ENCODE measurements at places on chromosomes 4 and X.

DNA sequence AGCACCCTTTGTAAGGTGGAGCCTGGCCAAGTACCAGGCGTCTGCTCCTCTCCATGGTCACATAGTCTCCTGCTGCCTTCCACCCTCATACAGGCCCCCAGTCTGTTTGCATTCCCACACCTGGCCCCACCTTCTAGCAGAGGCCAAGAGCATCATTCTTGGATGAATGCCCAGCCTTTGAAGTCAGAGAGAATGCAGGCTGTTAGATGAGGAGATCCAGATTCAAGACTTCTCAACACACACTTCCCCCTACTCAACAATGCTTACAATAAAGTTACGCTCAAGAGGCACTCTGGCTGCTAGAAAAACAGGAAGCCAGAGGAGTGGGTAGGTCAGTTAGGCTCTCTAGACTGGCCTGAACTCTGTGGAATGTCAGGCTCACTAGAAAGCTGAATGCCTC, 43.3 kb downstream of the SHROOM4 start:
- DNase-seq, result no peak

- peak; percentile 3 for DNase-seq
Measured at GRCh38 chr4:17636696-17637622, 22.5 kb downstream of the MED28 start.

GRCh38 chrX:16063141-16063540, 60.2 kb upstream of the GRPR start:
- no peak for DNase-seq

GRCh38 chrX:34426334-34426733, 230.8 kb downstream of the TMEM47 start:
- no peak for DNase-seq

DNA sequence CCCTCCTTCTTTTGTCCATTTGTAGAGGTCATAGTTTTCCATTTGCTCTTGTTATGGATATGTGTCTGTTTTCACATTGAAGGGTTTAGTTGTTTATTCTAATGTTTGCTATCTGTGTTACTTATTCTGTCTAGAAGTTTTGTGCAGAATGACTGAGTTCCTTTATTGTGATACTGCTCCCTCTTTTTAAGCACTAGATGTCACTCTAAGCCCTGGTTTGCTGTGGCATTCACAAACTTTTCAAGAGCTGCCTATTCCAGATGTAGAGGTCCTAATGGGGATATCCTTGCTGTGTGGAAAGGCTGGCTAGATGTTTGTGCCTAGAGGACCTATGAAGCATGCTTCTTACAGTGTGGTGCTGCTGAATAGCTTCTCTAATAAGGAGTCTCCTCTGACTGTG, 338.6 kb downstream of the SPIN4 start:
- DNase-seq, result no peak

DNA sequence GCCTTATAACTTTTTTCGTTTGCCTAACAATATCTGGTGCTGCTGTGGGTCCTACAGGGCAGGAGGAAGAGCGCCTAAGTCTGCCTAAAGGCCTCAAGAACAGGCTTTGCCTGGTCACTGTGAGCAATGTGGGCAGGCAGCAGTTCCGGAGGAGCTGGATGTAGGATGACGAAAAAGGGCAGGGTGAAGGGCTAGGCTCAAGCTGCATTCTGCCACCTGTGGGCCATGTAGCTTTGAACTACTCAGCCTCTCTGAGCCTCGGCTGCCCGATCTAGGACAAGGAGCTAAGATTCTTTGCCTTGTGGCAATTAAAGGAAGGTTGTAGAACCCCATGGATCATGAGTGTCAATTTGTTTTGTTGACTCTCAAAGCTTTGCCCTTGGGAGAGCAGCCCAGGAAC, 57.1 kb upstream of the MAMLD1 start:
- DNase-seq, result no peak

DNA sequence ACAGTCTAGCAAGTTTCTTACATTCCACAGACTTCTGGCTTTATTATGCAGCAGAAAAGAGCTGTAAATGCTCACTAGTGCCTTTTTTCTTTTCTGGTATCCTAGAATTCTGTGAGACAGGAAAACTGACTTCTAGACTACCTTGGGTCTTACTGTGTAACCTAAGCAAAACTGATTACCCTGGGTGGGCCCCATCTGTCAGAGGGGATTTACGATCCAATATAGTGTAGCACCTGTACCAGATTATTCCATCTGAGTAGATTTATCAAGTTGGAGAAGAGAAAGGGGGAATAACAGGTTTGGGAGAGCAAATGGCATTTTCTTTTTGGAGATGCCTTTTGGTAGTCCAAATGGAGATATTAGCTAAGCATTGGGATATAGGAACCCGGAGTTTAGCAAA, 46.7 kb downstream of the FSTL5 start:
- DNase-seq, result no peak

DNA sequence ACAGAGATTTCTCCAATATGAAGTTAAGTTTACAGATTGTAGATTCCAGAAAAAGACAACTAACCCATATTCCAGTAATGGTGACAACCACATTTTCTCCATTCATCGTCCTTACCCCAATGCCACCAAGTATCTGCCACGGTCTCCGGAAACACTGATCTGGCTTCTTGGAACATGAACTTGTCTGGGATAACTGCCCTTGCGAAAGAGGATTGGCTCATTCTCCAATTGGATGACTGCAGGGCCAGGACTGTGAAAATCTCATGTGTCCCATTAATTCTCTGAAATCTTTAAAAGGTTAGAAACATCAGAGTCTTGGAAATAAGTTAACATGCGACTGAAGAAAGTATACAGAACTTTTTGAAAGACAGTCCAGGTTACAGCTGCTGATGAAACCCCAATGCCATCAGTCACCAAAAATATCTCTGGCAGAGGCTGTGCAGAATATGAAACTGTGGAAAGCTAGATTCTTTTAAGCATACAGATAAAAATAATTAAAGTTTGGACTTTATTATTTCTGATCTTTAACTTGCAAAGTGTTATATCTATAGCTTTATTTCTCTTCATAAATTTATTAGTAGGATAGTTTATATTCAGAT, 496.9 kb downstream of the PPARGC1A start:
- DNase-seq, result no peak

DNA sequence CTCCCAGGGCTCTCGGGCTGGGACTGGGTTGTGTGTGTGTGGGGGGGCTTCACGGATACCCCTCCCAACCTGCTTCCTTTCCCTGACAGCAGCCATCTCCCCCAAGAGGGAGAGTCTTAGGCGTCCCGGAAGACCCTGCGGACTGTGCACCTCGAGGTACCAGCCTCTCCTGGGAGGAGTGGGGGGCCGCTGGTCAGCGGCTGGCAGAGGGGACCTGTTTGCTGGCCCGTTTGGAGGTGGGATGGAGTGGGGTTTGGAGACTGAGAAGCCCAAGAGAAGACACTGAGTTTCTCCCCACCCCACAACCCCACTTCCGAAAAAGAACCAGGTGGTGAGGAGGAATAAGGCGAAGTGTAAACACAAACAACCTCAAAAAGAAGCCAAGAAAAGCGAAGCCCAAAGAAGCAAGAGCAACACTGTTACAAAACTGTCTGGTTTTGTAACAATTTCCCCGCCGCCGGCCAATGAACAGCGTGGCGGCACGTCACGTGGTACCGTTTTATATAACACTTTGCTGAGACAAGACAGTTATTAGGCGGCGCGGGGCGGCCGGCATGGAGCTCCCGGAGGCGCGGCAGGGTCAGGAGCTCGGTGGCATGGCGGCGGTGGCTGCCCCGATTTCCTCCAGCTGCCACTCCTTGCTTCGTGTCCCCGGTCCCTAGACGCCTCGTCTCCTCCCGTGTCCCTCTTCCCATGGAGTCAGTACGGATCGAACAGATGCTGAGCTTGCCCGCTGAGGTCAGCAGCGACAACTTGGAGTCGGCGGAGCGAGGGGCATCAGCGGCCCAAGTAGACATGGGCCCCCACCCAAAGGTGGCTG, at the start of gene LONRF3:
Gene LONRF3 (plus strand): TSS at position 531 of the 820 bp plus-strand sequence. CDS start 163 bp downstream, at position 694.
- peak; percentile 28 for DNase-seq

DNA sequence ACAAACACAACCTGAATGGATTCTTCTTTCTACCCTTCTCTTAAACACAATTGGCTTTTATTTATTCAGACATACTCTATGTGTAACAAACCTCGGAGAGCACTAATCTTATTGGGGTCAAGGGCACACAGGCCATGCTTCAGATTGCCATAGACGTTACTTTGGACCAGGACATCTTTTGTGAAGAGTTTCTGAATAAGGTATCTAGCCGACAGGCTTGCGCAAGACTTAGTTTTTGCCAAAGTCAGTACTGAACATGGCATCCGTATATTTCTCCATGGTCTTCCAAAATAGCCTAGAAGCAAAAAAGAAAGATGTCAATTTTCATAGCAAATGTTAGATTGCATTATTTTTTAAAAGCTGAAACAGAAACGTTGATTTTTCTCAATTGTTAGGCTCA, 49.8 kb downstream of the BEND2 start:
- no peak for DNase-seq

- no peak for DNase-seq
Measured at GRCh38 chrX:110408949-110409588, 50.4 kb downstream of the RTL9 start.

- no peak for DNase-seq
Measured at GRCh38 chr4:78320349-78320935, 231.1 kb upstream of the ANXA3 start.

DNA sequence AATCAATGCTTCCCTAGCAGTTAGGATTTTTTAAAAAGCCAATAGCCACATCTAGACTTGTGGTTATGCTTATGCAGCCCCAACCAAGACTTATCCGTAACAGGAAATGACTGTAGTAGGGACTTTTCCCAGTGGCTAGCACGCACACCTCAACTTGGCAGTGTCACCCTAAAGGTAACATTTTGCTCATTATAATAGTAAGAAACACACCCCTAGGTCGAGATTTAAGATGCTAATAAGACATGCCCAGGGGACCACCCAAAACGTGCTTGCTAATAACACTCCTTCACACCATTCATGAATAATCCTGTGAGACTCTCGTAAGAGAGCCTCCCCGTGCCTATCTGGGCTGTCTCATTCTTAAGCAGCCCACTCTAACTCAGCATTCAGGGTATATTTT, 195.3 kb downstream of the CHIC1 start:
- DNase-seq, result no peak

GRCh38 chrX:153905481-153906095, 1.1 kb downstream of the AVPR2 start:
- no peak for DNase-seq

DNA sequence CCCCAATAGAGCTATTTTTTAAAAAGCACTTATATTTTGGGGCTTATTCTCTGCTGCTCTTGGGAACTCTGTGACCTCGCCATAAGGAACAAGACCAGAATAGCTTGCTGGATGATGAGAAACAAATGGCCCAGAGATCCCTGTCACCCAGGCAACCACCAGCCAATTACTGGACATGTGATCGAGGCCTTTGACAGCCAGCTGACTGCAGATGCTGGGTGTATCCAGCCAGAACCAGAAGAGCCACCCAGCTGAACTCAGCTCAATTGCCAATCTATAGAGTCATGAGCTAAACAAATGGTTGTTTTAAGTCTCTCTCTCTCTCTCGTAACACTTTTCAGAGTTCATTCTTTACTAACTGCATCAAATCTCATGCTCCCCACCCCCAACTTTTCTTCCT, 24.4 kb upstream of the CITED1 start:
- no peak for DNase-seq

DNA sequence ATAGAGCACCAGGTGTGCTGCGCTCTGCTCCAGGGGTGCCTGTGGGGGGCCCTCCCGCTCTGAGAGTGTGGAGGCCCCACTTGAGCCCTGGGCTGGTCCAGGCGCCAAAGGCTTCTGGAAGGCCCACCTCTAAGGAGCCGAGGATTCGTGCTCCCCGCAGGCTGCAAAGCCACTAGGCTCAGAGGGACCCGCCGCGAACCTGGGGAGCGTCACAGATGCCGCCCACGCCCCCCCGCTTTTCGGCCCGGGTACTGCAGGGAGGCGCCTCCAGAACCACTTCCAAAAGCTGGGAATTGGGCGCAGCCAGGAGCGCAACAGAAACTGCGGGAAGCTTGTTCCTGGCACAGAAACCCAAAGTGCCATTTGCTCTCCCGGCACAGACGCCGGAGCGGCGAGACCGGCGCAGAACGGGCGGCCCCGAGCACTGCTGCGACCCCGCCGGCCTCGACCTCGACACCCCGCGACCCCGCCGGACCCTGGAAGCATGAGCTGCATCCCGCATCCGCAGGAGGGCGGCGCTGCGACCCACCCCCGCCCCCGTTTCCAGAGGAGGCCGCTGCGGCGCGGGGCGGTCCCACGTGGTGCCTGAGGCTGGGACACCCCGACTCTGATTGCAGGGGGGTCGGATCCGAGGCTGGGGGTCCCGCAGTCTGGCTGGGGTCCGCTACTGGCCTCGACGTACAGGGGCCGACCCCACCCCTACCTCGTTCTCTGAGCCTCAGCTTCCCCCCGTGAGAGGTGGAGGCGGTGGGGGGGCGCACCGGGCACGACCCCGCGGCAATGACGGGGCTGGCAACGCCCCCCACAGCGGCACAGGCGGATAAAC, 30.8 kb downstream of the CPLX1 start:
- no peak for DNase-seq

- no peak for DNase-seq
Measured at GRCh38 chr4:78033861-78034260, 23.3 kb upstream of the FRAS1 start.

GRCh38 chr4:7086384-7086783, 18.5 kb upstream of the GRPEL1 start:
- DNase-seq, result no peak

- DNase-seq, result no peak
Measured at GRCh38 chr4:2977211-2978088, 14.1 kb downstream of the GRK4 start.

DNA sequence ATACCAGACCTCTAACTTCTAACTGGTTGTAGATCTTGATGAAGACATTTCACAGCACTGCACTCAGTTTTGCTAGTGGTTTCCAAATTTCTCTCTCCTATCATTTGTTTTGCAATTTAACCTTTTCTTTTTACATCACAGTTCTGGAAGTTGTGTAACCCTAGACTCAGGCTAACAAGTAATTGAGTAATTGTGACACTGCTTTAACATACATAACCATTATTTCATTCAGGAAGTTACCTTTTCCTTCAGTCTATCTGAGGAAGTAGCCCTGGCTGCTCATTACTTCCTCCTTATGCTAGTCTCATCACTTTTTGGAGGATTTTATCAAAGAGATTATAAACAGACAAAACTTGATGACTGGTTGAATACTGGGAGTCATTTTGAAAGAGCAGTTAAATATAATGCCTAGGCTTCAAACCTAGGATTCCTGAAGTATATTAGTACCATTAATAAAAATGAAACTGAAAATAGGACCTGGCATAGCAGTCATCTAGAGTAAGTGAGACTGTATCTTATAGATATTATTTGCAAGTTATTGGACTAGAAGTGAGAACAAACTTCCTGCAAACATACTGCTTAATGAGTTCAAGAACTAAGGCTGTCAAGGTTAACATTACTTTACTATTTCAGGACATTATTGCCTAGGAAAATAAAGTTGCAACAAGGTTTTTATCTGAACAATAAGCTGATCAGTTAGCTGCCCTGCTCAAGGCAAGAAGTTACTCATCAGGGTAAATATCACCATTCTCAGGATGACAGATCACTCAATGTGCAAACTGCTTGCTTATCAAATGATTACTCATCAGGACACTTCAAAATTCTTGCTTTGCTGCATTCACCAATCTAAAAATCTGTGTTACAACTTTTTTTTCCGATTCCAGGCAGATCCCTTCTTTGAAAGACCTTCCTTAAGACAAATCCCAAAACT, 25.6 kb upstream of the TEX13C start:
- no peak for DNase-seq

All from NCI-H774 (cell line).